ENCODE measurements at places on chromosomes 5 and 9.

DNA sequence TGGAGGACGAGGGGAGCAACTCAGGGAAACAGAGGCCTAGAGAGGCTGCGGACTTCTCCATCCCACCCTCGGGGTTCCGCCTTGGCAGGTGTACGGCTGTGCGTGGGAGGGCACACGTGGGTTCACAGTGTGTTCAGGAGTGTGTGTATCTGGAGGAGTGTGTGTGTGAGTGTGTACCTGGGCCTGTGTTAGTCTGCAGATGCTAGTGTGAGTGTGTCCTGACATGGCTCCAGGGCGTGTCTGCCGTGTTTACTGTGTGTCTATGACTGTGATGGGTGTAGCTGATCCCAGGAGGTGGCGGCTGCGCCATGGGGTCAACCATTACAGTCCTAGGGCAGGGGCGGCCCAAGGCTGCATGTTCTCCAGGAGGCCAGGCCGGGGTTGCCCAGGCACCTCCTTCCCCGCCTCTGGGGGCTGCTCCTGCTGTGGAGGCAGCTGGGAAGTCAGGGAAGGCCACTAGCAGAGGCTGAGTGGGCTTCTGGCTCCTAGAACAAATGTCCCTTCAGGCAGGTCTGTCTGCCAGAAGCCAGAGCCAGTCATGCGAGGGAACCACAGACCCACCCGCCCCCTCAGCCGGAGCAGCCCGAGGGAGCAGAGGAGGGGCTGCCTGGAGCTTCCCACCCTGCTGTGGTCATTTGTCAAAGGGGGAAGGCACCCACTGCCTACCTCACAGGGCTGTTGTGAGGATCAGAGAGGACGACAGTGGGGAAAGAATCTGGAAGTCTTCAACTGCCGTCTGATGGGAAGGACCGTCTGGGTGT, 21.4 kb downstream of the CRB2 start:
- no peak for DNase-seq

- no peak for DNase-seq
Measured at GRCh38 chr5:66876266-66876807, 280.1 kb downstream of the MAST4 start.

- no peak for DNase-seq
Measured at GRCh38 chr5:158163451-158164295, 304.7 kb upstream of the CLINT1 start.

DNA sequence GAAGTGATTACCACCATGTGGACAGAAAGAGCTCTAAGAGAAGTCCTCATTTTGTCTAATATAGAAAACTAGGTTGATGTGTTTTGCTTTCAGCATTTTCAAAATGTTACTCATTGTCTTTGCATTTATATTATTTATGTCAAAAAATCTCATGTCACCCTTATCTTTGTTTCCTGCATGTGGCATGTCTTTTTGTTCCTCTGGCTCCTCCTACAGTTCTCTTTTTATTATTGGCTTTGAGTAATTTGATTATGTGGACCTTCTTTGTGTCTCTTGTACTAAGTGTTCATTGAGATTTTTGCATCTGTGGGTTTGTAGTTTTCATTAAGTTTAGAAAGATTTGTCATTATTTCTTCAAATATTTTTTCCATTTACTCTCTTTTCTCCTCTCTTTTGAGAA, 58.8 kb downstream of the GNG10 start:
- no peak for DNase-seq

- no peak for DNase-seq
Measured at GRCh38 chr9:131608493-131609037, 63.2 kb downstream of the PRRT1B start.

DNA sequence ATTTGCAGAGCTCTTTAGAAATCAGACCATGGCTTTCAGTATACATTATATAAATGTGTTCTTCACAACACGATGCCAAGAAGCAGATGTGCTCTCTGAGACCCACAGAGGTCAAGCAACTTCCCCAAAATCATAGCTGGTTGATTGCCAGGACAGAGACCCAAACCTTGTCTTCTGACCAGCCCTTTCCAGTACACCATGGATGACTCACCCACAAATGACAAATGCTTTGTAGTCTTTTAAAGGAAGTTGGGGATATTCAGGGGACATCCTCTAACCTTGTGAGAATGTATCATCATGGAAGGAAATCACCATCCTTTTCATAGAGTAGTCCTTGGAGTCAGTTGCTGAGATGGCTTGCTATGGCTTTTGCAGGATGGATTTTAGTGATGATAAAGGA, 30.1 kb downstream of the ZNF462 start:
- no peak for DNase-seq

DNA sequence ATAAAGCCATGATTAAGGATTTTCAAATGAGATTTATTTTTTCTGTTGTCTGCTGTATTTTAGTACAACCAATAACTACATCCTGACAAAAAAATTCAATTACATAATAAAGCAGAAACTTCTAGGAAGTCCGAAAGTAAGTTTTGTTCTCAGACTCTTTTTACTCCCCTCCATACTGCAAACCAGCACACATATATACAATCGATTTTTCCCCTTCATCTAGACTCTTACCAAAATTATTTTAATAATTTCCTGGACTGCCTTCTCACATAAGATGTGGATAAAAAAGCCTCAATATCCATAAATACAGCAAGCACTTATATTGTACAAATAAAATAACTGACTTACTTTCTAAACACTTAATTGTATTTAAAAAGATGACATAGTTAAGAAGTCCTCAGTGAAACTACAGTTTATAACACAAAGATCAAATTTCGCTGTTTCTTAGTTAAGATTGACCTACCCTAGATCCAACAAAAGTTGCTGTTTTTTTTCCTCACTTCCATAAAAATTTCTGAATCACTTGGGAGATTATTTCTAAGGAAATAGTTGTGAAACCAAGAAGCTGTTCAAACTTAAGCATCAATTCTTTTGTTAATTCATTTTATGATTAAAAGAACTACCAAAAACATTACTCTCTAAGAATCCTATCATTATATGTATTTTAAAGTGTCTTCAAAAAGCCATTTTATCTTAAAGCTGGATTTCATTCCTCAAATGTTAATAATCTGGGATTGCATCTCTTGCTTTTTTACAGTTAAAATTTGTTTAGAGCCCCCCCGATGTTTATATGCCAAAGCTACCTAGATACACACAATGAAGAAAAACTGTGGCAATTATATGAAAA, 74.7 kb upstream of the IFNE start:
- DNase-seq, result no peak

DNA sequence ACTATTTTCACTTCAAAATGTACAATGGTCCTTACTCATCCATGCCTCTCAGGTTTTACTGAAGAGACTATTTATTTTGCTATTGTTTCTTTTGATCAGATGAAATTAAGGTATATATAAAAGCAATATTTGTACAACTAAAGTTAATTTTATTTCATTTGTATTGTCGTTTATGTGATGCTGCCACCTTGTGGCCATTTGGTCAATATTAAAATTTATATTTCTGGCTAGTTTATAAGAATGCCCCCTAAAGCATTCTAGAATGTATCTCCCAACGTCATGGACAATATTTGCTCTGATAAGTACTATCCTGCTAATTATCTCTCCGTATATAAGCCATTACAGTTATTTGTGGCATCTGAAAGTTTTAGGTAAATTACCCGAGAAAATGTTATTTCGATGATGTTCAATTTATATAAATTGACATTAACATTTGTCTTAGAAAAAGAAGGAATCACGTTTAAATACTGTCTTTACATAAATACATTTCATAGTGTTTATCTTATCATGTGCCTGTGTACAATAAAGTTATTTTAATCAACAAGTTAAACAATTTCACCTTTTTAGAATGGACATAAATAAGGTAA, 680.0 kb downstream of the TAF11L14 start:
- DNase-seq, result peak; percentile 3

GRCh38 chr5:92561411-92561959, 1019.5 kb downstream of the NR2F1-AS1 start:
- no peak for DNase-seq

DNA sequence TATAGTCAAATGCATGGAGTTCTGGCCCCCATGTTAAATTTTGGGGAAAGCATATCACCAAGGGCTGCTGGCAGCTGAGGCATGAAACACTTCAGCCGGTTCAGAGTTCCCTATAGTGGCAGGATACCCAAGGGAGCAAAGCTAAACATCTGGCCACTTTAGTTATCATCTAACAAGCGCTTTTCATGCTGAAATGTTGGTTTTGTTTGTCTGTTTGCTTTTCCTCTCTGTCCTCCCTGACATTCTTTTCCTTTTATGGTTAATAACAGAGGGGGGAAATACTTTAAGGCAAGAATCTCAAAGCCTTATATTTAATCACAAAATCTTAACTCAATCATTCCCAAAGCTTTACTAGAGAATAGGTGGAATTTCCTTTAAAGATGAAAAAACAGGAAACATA, 11.9 kb downstream of the APBA1 start:
- no peak for DNase-seq

DNA sequence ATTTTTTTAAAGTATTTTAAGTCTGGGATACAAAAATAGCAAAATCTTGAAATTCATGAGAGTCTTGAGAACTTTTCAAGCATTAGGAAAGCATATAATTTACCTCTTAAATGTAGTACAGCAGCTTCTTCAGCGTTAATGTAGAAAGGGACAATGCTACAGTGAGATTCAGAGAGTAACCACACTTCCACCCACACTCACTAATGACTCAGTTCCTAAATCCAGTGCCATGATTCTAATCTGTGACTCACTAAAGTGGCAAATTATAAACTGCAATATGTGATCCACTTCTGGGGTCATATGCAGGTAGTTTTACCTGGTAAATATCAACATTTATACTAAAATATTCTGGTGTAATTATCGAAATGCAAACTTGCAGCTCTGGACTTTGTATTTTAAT, 434.5 kb upstream of the TUSC1 start:
- no peak for DNase-seq

GRCh38 chr9:114091711-114092110, 7.4 kb downstream of the KIF12 start:
- no peak for DNase-seq

DNA sequence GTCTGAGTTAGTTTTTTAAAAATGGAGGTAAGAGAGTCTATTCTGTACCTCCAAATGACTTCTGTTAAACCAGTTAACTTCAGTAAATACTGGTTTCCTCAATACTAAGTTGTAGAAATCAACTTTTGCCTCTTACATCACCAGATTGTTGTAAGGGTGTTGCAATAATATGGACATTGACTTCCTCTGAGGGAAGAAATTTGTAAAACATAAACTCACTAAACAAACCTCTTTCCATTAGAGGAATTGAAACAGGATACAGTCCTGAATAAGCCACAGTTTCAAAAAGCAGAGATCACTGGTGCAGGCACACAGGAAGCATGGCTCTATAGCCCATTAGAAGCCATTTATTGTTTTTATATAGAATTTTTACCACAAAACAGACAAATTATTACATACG, 32.7 kb upstream of the SLCO6A1 start:
- no peak for DNase-seq

DNA sequence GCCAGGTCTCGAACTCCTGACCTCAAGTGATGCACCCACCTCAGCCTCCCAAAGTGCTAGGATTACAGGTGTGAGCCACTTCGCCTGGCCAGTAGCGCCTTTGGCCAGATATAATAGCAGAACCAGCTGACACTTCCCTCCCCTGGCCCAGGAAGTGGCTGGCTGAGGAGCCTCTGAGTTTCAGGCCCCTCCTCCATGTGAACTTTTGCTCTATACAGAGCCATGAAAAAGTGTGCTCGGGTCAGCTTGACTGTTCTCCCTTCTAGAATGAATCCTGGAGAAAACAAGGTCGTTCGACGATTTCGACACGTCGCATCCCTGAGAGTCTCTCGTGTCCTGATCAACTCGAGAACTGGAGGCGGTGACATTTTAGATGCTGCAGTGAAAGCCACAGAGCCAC, 8.6 kb upstream of the ZDHHC12 start:
- no peak for DNase-seq

Data from stimulated activated naive CD8-positive, alpha-beta T cell treated with anti-CD3 and anti-CD28 coated beads, Interleukin-15, Interleukin-2, amounts not matched to agents 100 U/mL and 50 U/mL, for 24 hours (primary cell).